ENCODE measurements at places on chromosomes 1 and 21.

DNA sequence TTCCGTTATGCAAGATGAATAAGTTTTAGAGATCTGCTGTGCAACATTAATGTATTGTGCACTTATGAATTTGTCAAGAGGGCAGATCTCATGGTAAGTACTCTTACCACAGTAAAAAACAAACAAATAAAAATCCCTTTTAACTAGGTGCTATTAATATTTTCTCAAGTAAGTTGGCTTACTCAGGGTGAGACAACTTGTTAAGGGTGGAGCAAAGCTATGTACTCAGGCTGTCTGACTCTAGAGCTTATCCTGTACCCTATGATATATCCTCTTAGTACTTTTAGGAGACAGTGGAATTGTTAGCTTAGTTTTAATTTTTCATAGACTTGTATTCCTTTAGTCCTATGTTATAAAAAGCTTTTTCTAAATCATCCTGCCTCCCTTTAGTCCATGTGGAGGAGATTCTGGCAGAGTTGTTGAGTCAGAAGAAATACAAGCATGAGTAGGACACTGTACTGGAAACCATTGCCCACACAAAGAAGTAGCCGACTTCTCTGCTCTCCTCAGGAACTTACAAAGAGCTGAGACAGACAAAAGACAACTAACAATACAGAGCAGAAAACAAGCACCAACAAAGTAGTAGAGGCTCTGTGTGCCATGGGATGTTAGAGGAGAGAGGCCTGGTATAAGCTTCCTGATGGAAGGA is 49.2 kb downstream of the S1PR1 start:
- DNase-seq, result no peak
- H3K36me3 ChIP-seq, result peaks cover 5% of the 10 kb centered on the region
- H3K4me3 ChIP-seq, result peak overlapping the region; percentile 19
- peaks cover 77% of the 10 kb centered on the region for H3K4me1 ChIP-seq
- no peaks in the 10 kb centered on the region for H3K27me3 ChIP-seq

DNA sequence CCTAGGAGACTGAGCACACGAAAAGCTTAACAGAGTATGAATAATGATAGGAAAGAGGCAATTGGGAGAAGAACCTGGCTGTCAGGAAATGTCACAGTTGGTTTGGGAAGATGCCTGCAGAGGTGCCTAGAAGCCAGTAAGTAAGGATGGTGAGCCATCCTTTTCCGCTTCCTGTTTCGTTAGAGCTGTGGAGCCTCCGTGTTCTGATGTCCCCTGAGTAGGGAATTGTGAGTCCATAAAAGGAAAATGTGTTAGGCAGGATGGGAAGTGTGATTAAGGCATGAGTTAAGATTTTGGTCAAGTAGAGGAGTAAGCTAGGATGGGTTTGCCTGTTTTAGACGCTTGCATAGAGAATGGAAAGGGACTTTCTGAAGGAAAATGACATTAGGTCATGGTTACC is 9.0 kb downstream of the CLIC4 start:
- no peaks in the 10 kb centered on the region for H3K4me1 ChIP-seq
- no peak overlapping the region for H3K4me3 ChIP-seq
- no peaks in the 10 kb centered on the region for H3K36me3 ChIP-seq
- DNase-seq, result no peak

DNA sequence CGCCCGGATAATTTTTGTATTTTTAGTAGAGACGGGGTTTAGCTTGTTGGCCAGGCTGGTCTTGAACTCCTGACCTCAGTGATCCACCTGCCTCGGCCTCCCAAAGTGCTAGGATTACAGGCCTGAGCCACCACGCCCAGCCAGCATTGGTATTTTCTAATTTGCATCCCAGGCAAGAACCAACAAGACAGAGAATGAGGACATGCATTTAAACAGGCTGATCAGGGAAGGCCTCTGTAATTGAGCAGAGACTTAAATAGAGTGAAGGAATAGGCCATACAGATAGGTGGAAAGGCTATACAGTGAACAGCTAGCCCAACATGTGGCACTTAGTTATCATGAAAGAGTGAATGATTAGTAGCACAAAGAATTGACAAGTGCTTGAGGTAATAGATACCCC is 230.4 kb downstream of the SLC35F3 start:
- no peaks in the 10 kb centered on the region for H3K4me1 ChIP-seq
- H3K4me3 ChIP-seq, result no peak overlapping the region
- DNase-seq, result no peak
- no peak overlapping the region for H3K27ac ChIP-seq
- H3K36me3 ChIP-seq, result no peaks in the 10 kb centered on the region

DNA sequence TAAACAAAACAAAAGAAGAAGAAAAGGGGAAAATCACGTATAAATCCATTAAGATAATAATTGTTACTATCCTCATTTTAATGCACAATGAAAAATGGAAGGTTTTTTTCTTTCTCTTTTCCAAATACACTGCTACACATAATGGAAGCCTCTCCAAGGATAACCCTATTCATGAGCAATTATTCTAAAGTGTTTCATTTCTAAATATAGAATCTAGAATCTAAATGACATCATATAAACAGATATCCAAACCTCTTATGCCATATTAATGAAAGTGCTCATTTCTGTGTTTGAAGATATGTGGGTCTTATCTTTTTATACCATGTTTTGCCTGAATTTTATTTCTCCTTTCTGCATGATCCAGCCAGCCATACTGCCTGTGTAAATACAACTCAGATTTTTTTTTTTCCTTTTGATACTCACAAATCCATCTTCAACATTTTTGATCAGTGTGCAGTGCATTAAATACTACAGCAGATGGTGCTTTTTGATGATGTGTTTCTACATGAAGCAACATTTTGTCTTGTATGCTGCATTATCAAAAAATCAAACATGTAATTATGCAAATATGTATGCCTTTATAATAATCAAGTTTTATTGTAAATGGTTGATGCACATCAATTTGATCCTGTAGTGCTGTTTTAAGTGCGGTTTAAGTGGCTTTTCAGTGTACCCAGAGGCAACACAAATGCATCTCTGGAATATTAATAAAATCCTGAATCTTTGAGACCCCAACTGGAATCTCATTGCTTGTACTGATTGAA is 625.6 kb upstream of the PTBP2 start:
- no peaks in the 10 kb centered on the region for H3K27me3 ChIP-seq
- no peaks in the 10 kb centered on the region for H3K36me3 ChIP-seq
- H3K4me1 ChIP-seq, result no peaks in the 10 kb centered on the region
- H3K4me3 ChIP-seq, result no peak overlapping the region

DNA sequence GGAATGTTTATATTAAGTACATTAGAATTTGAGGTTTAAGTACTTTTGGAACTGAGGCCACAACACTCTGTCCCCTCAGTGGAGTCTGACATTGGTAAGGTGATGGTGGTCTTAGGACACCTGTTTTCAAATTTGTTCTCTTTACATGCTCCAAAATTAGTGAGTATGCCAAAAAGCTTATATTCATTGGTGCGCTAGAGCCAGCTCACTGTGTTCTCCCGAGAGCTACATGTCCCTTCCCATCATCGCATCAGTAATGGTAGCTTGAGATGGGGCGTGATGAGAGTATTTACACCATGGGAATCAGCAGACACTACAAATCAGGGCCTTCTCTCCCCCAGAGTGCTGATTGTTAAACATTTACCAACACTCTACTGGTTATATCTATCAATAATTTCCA is 19.5 kb downstream of the ETS2 start:
- DNase-seq, result no peak
- H3K4me3 ChIP-seq, result no peak overlapping the region
- no peaks in the 10 kb centered on the region for H3K27me3 ChIP-seq
- H3K4me1 ChIP-seq, result no peaks in the 10 kb centered on the region

- no peak for DNase-seq
- H3K27ac ChIP-seq, result no peak overlapping the region
- H3K4me3 ChIP-seq, result no peak overlapping the region
- H3K27me3 ChIP-seq, result peaks cover 10% of the 10 kb centered on the region
- no peaks in the 10 kb centered on the region for H3K36me3 ChIP-seq
- H3K4me1 ChIP-seq, result no peaks in the 10 kb centered on the region
Observed at GRCh38 chr1:21866707-21867043, 54.6 kb downstream of the LDLRAD2 start.

GRCh38 chr1:26733982-26734381 is 38.2 kb downstream of the ARID1A start:
- peak overlapping the region; percentile 46 for H3K27ac ChIP-seq
- peak overlapping the region; percentile 16 for H3K4me3 ChIP-seq
- H3K4me1 ChIP-seq, result peaks cover 44% of the 10 kb centered on the region
- no peak for DNase-seq
- no peaks in the 10 kb centered on the region for H3K27me3 ChIP-seq
